ENCODE measurements at places on chromosomes 11 and 22.

DNA sequence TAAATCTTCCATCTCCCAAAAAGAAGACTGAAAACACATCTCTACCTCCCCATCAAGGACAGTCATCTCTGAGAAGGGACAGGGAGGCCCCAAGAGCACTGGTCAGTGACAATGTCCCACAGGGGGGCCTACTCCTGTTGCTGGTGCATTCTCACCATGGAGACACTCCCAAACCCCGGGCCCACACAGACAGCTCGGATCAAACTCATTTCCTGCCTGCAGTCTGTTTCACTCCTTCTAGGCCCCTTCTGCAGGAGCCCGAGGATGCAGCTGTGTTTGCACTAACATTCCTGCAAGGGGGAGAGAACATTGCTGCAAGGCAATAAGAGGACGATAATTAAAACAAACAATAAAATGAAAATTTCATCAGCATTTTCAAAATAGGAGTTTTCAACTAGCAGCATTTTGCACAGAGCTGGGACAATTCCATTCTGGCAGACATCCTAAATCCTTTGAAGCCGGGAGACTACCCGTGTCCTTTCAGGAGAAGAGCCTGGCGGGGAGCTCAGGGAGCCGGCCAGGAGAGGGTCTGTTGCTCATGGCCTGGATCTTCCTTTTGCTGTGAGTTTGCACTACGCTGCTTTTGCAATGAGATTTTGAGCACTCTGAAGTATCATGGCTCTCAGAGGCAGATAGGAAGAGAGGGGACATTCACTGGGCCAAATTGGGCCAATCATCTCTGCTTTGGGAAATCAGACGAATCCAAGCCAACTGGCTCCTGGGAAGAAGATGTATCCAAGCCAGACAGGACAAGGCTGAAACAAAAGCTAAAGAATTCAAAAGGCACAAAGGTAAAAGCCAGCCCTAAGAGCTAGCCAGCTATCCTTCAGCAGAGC is 33.2 kb downstream of the SPATA19 start:
- DNase-seq: no peak

DNA sequence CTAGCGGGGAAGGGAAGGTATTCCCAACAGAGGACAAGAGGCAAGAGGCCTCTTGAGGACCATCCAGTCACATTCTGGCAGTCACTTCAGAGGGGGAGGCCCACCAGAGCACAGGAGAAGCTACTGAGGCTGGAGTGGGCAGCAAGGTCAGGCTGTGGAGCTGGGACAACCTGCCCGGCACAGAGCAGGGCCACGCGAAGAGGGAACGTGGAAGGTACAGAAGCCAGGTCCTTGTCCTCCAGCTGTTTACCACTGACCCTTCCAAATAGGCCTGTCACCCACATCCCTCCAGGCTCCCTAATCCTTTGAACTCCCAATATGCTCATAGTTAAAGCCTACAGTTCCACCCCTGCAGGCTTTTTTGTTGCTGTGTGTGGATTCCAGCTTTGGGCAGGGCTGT is 76.9 kb downstream of the IGLL1 start:
- no peak for DNase-seq

- no peak for DNase-seq
These were observed 21.2 kb downstream of the SYT13 start for GRCh38 chr11:45264839-45265515.

DNA sequence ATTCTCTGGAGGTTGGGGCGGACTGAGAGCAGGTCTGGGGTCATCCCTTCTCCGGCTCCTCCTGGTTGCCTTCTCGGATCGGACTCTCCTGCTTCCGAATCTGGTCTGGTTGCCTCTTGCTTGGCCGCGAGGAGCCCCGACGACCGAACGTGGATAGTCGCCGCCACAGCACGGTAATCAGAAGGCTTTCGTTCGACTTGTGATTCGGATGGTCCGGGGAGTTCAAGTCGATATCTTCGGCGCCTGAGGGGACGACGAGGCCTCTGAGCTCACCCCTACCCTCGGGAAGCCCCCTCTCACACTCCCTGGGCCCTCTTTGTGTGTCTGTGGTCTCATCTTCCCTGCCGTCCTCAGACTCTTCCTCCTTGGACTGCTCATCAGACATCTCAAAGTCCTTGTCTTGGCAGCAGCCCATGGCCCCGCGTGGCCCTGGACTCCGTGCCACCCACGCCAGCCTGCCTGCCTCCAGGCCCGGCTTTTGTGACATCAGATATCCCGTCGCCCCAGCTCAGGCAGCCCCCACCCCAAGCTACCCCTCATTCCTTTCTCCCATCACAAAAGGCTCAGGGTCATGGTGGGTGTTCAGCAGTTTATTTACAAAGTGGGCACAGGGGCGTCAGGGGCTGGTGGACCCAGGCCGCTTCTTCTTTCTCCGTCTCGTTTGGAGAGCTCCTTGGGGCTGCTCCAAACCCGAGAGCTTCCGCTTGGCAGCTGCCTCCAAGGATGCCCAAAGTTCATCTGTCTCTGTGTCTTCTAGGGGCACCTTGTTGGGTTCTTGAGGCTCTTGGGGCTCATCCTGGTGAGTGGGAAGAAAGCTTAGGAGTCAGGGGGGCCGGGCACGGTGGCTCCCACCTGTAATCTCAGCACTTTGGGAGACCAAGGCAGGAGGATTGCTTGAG is at the start of gene TEX54:
TEX54 (minus strand) TSS at position 506 of the 899 bp plus-strand sequence.
- peak; percentile 48 for DNase-seq

GRCh38 chr22:30001459-30001858 is 78.8 kb upstream of the HORMAD2 start:
- DNase-seq: no peak

GRCh38 chr11:9757809-9758636 is 94.1 kb downstream of the SWAP70 start:
- peak; percentile 95 for DNase-seq

DNA sequence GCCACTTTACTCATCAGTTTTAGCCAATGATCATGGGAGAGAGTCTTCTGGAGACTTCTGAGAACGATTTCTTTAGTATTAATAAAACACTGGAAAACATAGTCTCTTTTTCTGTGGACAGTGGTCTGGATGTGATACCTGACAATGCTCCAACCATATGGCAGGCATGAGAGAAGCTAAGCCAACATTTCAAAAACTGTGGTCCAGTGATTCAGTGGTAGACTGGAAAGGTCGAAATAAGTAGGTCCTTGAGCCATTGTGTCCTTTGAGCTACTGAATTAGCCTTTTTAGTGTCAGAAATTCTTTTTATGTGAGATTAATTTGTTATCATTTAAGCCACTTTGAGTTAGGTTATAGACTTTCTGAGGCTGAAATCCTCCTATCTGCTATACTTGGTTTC is 197.7 kb upstream of the CTSC start:
- no peak for DNase-seq

DNA sequence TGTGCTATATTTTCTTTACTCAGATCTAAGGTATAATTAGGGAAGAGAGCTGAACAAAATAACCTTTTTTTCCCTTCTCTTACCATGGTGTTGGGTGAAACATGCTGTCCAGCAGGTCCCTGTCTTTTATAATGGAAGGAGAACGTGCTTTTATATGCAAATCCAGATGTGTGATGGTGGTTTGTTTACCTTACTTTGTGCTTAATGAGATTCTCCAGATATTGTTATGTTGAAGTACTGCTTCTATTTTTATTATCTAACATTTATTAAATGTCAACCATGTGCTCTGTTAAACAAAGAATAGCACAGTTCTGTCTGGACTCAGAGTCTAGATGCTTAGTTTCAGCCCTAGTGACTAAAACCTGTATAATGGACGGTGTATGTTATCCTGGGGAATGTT is 10.1 kb upstream of the GRIK4 start:
- DNase-seq: no peak

DNA sequence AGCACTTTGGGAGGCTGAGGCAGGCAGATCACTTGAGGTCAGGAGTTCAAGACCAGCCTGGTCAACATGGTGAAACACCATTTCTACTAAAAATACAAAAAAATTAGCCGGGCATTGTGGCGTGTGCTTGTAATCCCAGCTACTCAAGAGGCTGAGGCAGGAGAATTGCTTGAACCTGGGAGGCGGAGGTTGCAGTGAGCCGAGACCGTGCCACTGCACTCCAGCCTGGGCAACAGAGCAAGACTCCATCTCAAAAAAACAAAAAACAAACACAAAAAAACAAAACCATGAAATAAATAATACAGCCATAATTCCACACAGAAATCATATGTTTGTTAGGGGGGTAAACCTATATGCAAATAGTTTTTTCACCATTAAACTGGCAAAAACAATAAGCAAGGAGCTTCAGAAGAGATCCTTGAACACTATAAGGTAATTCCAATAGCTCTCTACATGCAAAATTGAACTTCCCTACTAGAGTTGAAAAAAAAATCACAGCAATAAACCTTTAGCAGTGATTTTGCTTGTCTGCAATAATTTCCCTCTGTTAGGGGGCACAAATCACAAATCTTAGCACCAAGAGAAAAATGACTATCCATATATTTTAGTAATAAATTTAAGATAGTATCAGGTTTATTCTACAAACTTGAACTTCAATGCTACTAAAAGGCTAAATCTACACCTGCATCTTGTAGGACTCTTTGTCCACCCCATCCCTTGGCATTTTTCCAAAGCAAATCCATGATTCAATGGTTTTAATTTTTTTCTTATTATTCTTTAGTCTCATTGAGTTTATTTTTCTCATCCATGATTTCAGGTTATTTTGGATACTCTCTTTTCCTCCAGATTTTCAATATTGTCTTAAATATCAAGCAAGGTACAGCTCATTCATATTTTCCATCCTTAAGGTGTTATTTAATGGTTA is 3.9 kb downstream of the CSTF3 start:
- DNase-seq: no peak

GRCh38 chr11:116373104-116373944 is 399.5 kb downstream of the BUD13 start:
- DNase-seq: no peak

DNA sequence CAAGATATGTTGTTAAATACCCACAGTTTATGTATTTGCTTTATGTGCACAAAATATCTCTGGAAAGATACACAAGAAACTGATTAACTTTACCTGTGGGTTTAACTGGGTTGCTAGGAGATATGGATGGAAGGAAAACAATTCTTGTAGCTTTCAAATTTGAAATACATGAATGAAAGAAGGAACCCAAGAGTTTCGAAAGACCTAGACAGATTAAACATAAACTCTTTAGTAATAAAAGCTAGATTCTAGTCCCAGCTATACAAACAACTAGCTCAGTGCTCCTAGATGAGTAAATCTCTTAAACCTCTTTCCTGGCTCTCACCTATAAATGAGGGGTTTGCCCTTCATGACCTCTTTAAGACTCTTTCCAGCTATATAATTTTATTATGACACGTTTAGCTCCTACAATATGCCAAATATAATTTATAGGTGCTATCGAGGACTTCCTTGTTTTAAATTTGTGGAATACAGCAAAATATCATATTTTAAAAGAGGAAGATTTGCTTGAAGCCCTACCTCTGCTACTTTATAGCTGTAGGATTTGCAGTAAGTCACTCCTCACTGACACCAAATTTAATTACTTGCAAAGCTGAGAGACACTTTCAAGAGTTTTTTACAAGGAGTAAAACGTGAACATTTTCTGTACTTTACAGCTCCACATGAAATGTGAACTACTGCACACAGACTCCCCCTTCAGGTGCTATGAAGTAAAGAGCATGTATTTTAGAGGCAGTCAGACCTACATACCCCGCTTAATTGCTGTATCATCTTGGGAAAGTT is 50.7 kb downstream of the RRAS2 start:
- no peak for DNase-seq

GRCh38 chr22:23242473-23243001 is 62.2 kb downstream of the BCR start:
- no peak for DNase-seq

All from left ventricle myocardium superior (tissue), 1 donor.